ENCODE measurements at places on chromosomes 7 and 10.
A peak's percentile ranks its signal among the peaks of the same experiment; 100 is the strongest.

- no peak overlapping the region for H3K4me3 ChIP-seq
- no peaks in the 10 kb centered on the region for H3K27me3 ChIP-seq
- H3K36me3 ChIP-seq, result peaks cover 94% of the 10 kb centered on the region
- H3K4me1 ChIP-seq, result no peaks in the 10 kb centered on the region
These were observed 86.5 kb downstream of the HERC4 start for GRCh38 chr10:67988606-67989005.

DNA sequence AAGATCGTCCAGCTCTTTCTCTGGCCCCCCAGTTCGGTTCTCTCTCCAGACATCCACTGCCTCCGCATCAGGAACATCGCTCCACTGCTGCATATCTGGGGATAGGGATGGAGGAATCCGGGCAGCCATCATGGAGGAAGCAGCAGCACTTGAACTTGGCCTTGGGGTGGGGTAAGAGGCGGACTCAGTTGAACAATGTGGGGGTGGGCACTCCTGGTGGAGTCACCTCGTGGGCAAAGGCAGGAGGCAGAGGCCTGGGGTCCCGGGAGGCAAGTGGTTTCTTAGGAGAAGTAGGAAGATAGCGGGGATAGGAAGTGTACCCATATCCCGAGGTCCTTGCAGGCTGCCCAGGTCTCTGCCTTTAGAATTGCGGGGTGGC lies 98.3 kb downstream of the CHST15 start:
- H3K36me3 ChIP-seq, result no peaks in the 10 kb centered on the region
- DNase-seq, result no peak
- H3K4me3 ChIP-seq, result peak overlapping the region; percentile 24
- peaks cover 29% of the 10 kb centered on the region for H3K4me1 ChIP-seq
- H3K27me3 ChIP-seq, result peaks cover 9% of the 10 kb centered on the region

DNA sequence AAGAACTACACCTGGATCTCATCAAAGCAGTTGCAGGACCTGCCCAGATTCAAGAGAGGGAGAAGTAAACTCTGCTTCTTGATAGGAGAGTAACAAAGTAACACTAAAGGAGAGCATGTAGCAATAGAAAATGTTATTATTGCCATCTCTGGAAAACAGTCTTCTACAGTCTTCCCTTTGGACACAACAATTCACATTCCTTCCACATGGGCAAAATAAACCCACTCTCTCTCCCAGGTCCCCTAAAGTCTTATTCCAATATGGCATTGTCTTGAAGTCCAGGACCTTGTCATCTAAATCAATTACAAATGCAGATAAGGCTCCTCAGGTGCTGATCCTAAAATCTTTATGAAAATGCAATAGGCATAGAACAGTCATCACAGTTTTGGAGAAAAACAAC lies 10.3 kb upstream of the WNT2 start:
- H3K36me3 ChIP-seq, result no peaks in the 10 kb centered on the region
- no peak for DNase-seq
- no peak overlapping the region for H3K27ac ChIP-seq
- no peaks in the 10 kb centered on the region for H3K4me1 ChIP-seq

GRCh38 chr10:48774416-48775205 lies 89.9 kb downstream of the WDFY4 start:
- DNase-seq, result no peak
- no peak overlapping the region for H3K27ac ChIP-seq
- peaks cover 1% of the 10 kb centered on the region for H3K4me1 ChIP-seq
- H3K36me3 ChIP-seq, result no peaks in the 10 kb centered on the region
- peaks cover 34% of the 10 kb centered on the region for H3K27me3 ChIP-seq

- H3K27ac ChIP-seq, result no peak overlapping the region
- no peak for DNase-seq
- H3K27me3 ChIP-seq, result no peaks in the 10 kb centered on the region
These were observed 64.9 kb upstream of the NRBF2 start for GRCh38 chr10:63068246-63068645.
